ENCODE measurements at places on chromosomes 7 and 10.

DNA sequence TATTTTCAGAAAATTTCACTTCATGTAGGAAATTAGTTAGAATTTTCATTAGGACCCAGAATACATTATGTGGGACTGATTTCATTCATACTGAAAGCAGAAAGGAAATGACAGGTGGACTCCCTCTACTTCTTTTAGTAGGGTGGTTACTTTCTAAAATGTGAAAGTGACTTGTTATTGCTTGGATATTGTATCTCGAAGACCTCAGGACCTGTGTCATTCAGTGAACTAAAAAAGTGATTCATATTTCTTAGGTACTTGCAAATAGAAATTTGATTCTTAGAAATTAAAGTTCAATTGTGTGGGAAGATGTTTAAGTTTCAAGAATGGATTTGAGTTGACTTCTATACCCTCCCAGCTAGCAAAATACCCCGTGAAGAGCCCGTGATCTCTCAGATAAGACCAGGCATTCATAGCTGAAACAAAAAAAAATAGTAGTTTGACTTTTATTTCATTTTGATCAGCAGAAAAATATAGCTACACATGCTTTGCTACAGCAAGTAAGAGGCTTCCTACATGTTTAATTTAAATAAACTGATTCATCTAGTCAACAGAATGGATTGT, 1037.1 kb downstream of the GATA3 start:
- no peak for DNase-seq

DNA sequence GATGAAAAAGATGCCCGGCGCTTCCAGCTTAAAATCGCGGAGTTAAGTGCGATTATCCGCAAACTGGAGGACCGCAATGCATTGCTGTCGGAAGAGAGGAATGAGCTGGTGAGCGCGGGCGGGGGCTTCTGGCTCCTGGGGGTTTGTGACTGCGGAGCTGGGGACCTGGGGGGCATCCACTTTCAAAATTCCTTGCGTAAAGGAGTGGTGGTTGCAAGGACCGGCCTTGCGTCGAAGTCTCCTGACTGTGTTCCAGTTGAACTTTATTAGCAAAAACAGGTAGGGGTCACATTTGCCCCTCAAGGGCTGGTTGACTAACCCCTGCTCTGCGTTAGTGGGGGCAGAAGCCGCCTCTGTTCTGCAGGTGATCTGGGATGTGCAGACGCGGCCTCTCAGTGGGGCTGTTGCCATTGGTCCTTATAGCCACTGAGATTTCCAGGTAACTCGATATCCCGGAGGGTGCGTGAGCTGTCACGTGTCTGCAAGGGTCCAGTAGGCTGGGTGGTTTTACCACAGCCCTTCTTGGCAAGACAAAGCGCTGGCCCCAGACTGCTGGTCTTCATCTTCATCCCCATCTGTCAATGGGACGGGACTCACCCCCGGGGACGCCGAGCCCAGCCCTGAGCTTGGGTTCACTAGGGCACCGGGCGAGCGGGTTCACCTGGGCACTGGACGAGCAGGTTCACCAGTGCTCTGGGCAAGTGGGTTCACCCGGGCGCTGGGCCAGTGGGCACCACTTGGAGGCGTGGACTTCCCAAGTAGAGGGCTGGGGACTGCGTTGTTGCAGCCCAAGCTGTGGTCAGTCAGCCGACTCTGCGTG, 51.5 kb upstream of the DPYSL4 start:
- no peak for DNase-seq

GRCh38 chr10:104246976-104247375, 7.7 kb upstream of the GSTO1 start:
- no peak for DNase-seq

DNA sequence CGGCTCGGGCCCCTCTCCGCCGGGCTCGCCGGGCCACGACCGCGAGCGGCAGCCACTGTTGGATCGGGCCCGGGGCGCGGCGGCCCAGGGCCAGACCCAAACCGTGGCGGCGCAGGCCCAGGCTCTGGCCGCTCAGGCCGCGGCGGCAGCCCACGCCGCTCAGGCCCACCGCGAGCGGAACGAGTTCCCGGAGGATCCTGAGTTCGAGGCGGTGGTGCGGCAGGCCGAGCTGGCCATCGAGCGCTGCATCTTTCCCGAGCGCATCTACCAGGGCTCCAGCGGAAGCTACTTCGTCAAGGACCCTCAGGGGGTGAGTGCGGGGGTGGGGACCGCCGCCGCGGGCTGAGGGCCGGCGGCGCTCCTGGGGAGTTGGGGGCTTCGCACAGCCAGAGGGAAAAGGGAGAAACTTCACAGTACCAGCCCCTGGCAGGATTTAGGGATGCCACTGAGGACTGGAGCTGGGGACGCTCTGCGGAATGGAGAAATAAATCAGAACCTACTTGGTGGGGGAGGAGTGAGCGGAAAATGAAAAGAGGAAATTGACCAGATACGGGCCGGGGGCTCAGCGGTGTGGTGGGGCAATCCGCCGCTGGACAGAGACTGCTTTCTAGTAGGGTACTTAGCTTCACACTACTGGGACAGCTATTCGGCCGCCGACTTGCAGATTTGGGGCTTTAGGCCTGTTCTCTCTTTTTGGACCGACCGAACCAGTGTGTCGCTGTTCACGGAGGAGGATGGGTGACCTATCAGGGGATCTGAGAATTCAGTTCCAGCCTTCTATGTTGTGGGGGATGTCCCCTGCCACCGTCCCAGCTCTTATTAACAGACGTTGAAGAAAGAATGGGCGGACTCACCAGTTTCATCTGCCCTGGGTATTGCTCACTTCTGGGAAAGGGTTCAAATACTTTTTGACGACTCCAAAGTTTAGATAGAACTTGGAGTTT, 669 bp downstream of the PI4K2A start:
- DNase-seq: peak; percentile 2

- DNase-seq: no peak
These were observed 820.1 kb upstream of the SORCS1 start for GRCh38 chr10:107984581-107984980.

GRCh38 chr7:112377593-112377992, 72.7 kb upstream of the IFRD1 start:
- DNase-seq: no peak

- DNase-seq: no peak
These were observed 75.1 kb downstream of the FOXI2 start for GRCh38 chr10:127812041-127812440.

DNA sequence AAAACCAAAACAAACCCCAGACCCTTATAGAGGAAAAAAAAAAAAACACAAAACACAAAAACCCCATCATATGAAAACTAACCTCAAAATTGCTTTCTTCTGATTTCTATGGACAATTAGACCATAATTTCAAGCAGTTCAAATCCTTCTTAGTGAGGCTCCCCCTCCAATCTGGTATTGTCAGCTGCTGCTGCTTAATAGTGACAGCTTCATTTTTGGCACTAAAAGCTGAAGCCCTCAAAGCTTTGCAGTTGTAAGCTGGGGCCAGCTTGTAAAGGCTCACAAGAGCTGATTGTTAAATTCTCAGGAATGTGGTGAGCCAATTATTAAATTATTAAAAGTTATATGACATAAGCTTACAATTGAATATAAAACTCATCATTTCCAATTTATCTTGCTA, 21.9 kb downstream of the ATXN7L1 start:
- no peak for DNase-seq

DNA sequence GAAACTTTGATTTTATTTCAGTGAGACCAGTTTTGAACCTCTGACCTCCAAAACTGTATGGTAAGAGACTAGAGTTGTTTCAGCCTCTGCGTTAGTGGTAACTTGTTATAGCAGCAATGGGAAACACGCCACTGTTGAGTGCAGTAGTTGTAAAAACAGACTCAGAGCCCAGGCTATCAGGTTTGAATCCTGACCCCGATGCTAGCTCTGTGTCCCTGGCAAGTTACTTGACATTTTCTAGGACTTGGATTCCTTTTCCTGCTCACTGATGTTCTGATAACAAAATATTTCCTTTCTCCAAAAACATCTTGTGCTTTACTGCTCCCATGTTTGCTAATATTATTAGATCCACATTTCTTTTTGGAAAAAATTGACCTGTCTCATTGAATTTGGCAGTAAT, 131.0 kb downstream of the PLXDC2 start:
- DNase-seq: no peak

GRCh38 chr7:20241194-20241910, 24.2 kb upstream of the MACC1 start:
- no peak for DNase-seq

DNA sequence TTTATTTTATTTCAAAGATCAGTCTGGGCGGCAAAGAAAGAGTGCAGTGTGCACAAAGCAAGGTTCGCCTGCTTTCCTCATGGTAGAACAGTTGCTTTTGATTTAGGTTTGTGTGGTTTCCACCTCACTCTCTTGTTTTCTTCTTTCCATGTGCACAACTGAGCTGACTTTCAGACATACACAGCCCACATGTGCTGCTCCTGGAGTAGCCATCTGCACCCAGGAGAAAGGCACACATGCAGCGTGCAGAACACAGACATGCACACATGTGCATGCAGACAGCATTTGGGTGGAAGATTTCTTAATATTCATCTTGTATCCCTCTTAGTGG, 302.1 kb downstream of the FZD1 start:
- DNase-seq: no peak

DNA sequence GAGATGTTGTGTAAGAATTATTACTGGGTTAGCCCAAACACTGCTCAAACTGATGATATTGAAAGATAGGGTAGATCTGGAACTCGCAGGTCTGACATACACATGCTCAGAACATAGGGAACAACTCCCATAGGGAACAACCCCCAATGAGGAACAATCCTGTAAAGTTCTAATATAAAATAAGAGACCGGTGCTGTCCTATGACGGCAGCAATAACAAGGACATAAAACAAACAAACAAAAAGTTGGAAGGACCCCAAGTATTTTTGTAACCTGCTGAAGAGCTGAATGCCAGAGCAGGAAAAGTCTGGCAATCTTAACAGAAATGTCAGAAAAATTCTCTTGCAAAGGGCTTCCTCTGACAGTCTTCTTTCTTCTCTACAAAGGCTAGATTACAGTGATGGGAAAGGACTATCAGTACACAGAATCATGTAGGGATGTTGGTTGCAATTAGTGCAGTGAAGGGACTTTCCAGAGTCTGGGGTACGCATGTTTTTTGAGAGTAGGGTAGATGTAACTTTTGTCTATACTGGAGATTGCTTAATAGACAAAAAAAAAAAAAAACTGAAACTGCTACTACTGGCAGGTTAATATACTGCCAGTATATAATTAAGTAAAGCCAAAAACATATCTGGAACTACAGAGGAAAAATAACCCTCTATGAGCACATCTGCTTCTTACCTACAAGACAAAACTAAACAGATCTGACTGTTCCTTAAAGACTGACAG, 35.5 kb downstream of the IDE start:
- DNase-seq: no peak

DNA sequence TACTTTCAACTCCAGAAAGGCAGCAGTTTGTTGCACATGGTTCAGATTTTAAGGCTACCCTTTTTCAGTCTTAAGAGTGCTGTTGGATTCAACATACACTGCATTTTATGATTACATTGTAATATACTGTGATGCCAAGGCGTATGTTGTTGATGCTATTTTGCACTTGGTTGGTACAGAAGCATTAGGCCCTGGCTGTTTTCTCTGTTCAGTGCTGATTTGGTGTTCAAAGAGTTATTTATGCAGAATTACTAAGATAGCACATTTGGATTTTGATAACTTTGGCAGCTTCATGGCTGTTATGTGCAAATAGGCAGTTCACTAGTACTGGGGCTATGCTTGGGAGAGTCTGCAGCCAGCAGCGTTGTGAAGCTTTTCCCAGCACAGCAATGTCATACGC, 7.8 kb downstream of the GPR158 start:
- DNase-seq: no peak

Data from stimulated activated CD8-positive, alpha-beta memory T cell treated with anti-CD3 and anti-CD28 coated beads, Interleukin-4, amount 100 ng/mL, for 1 hour (primary cell).